ENCODE measurements at places on chromosomes 5 and 9. TPM values are rescaled to one million over a fixed set of nuclear protein-coding genes. Genes with fewer than 3 reads are reported as not detected.

The PCDHA8 gene
- total RNA-seq, result not detected

GRCh38 chr9:116152390-116152789 is 1.2 kb upstream of the PAPPA start:
- no peak for DNase-seq

DNA sequence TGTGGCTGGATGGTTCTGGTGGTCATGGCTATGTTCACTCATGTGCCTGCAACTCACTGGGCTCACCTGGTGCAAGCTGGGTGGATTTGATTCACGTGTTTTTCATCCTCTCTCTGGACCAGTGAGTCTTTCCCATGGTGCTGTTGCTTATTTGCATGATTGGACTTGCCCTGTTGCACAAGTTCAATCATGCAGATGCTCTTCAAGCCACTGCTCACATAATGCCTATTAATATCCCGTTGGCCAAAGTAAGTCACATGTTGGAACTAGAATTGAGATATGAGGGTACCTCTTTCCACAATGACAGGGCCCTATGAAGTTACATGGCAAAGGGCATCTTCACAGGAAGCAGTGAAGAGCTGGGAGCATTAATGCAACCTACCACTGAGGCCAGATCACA is 26.5 kb upstream of the MROH2B start:
- no peak for DNase-seq

DNA sequence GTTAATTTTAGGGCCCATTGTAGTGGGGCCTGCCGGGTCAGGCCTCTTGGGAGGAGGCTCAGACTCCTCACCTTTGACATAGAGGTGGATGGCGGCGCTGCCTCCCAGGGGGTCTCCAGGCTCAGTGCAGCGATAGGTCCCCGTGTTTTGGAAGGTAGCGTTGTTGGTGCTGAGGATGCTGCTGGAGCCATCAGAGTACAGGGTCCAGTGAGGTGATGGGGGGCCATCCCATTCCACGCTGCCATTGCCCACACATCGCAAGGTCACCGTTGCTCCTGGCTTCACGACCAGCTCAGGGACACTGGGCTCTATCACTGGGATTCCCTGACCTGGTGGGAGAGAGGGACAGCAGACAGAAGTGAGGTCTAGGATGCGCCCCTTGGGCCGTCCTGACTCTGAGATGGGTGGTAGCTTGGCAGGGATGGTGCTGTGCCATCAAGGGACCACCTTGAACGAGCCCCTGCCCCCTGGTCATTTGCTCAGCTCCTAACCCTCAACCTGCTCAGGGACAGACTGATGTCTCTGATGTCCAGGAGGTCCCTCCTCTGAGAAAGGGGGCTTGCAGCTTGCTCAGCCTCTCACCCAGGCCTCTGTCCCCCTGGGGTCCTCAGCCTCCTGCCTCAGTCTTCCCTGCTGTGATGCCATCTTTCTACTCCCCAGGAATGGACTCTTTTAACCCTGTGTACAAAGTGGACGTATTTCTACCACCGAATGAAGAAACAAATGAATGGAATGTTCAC is 5.5 kb downstream of the CSF1R start:
- no peak for DNase-seq

The C8G gene
- not detected for total RNA-seq

DNA sequence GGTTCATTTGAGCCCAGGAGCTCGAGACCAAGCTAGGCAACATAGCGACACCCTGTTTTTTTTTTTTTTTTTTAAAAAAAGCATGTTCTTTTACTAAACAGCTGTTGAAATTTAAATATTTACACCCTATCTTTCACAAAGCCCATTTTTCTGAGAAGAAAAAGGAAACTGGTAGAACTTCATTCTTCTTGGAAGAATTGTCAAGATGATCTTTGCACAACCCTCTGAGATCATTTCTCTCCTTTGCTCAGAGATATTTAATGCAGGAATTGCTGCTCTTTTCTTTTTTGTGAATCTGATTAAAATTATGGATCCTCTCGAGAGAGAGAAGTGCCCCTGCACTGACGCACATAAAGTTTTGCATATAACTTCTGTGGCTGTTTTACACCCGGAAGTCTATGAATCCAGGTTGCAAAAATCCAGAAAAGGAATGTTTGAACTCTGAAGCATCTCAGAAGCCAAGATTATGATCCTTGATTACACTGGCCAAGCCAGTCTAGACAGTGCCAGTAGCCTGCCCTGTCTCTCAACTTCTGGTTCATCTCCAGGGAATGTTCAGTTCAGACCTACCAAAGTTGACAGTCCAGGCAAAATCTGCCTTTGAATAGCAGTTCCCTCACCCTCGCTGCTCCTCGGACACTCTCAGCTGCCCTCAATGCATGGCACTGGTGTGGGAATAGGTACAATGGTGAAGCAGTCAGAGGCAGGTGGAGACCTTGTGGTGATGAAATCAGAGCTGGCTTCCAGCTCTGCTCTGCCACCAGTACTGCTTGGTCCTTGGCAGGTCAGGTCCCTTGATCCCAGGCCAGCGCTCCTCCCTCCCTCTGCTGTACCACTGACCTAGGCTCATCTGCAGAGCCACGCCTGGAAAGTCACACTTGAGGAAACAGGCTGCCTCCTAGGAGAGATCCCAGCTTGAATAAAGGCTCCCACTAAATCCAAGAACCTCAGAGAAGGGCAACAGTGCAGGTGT is 13.3 kb upstream of the SLC31A2 start:
- no peak for DNase-seq

The LCN2 gene
- not detected for total RNA-seq

DNA sequence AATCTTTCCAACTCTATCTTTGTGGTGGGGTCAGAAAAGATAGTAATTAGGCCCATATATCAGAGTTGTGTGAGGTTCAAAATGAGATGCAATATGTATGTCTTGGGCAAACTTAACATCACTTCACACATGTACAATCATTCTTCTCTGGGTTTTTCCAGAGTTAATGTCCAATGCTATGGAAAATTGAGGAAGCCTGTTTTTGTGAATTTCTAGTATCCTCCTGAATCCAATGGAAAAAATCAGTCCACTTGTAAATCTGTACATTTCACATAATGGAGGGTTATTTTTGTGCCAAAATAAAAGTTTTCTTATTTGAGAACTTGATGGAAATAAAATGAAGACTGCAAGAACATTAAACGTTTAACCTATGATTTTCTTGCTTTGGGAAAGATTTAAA is 155.6 kb upstream of the SEMA6A start:
- DNase-seq, result no peak

DNA sequence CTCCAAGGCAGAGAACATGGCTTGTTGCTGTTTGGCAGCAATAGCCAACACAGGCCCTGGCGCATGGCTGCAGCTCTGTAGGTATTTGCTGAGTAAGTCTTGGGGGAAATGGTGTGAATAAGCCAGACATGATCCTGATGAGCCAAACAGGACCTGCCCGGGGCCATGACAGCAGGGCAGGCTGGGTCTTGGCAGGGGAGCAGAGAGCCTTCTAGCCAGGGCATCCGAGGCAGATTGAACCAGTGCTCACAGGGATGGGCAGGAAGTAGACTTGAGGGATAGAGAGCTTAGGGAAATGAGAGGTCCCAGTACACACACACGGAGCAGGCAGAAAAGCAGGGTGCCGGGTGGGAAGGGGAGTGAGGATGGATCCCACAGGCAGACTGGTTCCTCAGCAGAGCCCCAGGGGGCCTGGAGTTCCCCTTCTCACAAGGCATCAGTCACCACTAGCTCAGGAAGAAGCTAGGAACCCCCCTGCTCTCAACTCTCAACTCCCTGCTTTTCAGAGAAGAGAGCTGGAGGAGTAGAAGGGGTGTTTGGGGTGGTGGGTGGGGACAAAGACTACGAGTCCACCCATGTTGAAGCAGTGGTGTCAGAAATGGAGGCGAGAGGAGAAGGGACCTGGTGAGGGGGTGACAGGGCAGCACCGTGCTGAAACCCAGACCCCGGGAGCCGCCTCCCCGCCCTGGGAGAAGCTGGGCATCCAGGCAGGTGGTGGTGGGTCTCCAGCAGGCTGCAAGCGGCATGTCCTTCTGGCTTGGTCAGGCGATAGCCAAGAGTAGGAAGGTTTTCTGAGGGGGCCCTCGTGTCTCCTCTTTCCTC is 111.1 kb downstream of the RGS3 start:
- DNase-seq, result no peak

DNA sequence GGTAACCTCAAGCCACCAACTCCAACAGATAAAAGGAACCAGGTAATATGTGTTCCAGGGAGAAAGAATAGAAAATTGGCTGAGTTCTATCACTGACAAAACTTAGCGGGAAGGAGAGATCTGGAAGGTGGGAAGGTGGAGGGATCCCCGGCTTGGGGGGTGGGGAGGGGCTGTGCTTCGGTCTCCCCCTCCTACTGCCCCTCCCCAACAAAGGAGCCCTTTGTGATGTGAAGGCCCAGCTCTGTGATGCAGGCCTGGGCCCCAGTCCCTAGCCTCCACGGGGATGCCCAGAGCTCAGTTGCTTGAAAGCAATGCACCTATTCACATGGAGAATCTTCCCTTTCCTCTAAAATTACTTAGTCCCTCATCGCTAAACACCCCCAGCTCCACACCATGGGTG is 4.4 kb upstream of the ZNF484 start:
- no peak for DNase-seq

- DNase-seq, result no peak
These were observed 17.8 kb downstream of the NANS start for GRCh38 chr9:98074115-98074990.

The SPINK7 gene
- not detected for total RNA-seq

The LURAP1L gene
- 10.8 TPM for total RNA-seq

GRCh38 chr5:74360535-74361210 is 279.9 kb downstream of the ENC1 start:
- DNase-seq, result no peak

Measured in glomerular endothelial cell (primary cell).